ENCODE measurements at places on chromosomes 4 and X.

DNA sequence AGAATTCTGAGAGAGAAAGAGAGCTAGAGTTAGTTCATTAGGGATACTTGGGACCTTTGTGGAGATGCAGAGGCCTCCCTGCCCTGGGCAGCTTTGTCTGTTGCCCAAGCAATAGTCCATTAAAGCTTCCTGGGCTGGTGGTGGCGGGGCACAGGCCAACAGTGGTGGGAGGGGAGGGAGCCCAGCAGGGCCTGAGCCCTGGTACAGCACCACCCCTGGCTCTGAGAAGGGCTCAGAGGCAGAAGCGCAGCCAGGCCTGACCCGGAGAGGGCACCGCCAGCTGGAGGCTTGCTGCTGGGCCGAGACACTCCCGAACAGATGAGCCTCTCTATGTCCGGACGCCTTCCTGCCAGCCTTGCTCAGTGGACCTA lies 65.3 kb downstream of the EFNB1 start:
- no peak for ATAC-seq

DNA sequence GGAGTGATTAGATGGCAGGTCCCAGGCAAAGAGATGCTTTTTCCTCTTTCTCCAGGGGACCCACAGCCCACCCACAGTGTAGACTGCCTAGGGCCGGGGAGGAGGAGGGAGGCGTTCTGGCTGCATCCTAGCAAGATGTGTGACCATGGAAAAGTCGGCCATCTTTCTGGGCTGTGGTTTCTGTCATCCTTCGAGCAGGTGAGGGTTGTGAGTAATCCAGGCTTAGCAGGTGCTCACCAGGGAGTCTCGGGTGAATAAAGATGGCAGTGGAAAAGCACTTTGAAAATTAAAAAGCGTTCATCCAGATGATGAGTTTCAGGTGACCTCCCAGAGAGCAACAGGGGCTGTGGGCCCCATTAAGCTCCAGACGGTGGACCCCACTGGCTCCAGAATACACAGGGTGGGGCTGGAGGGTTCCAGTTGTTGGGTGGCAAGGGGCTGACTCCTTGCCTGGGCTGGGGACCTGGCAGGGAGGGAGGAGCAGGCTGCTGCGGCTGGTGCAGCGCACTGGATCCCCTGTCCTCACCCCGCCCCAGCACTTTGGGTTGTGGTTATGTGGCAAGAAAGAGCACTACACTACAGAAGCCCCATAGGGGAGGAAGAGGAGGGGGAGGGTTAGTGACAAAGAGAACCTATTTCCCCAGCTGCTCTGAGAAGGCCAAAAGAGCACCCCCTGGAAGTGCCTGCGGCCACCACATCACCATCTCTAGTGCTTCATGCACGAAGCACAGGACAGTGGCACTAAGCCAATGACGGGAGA lies 23.7 kb downstream of the ELF4 start:
- peak; percentile 50 for ATAC-seq

DNA sequence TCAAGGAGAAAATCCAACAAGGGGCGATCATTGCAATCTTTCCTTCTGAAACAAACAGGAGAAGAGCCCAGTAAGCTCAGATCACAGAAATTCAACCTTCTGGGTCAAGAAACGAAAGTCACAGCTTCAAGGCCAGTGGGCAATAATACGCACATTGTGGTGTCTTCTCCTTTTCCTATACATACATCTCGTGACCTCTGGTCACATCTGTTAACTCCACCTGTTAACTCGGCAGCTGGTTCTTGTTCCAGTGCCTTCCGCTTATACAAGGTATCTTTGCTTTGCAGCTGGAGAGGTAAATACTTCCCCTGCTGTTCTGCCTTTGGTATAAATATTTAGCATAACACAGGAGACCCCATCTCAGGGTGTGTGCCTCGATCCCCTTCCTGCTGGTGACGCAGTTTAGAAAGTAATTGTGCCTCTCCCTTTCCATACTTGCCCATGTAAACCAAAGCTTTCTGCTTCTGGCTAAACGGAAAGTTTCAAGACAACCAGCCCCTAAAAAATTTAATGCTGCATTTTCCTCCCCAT lies 45.0 kb downstream of the CCDC149 start:
- no peak for ATAC-seq

DNA sequence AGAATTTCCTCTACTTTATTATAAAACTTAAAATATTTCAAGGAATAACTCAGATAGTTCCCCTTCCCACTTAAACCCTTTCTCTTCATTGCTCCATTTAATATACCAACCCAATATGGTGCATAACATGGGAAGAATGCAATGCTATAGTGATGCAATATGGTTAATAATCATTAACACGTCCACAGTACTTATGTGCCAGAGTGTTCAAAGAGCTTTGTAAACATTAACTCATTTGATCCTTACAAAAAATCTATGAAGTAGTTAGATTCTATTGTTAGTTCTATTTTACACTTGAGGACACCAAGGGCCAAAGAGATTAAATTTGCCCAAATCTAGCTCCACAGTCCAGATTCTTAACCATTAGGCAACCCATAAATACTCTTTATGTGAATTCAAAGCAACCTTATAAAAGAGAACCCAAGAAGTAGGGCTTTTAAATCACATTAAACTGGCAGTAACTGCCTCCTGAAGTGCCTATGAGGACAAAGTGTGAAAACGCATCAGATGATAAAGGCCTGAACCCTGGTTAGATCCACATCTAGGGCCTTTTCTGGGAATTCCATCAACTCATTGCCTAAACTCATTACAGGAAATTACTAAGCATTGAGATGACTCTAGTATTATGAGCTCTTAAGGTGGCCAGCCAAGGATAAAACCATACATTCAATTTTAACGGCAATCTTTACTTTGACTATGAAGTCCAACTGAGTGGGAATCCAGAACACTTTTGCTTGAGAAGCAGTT lies 94.3 kb downstream of the AREG start:
- no peak for ATAC-seq

- peak; percentile 25 for ATAC-seq
Measured at GRCh38 chr4:177051473-177052060, 258.1 kb upstream of the NEIL3 start.

- no peak for ATAC-seq
Measured at GRCh38 chr4:184959786-184960185, 58.5 kb upstream of the HELT start.

GRCh38 chr4:39931441-39931901 lies 46.2 kb downstream of the PDS5A start:
- ATAC-seq: peak; percentile 76

DNA sequence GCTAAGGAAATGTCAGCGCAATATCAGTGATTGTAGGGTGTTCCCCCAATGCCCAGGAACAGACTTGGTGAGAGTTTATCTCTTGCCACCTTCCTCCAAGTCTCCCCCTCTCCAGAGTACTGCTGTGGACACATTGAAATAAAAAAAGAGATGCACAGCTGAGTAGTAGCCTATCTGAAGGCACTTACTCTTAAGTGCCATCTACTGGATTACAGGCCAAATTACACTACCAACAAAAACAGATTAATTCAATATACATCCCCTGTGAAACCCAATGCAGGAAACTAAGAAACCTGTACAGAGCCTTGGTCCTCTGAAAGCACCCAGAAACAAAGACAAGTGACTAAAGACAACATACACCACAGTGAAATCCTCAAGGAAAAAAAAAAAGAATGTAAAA lies 460.3 kb downstream of the ZIC3 start:
- ATAC-seq: no peak

GRCh38 chrX:41333744-41334362 lies at the start of gene DDX3X:
DDX3X (plus strand) TSS chrX:41334162; CDS start chrX:41334253, 91 bp downstream.
- peak; percentile 66 for ATAC-seq

Measured in activated CD4-positive, CD25-positive, alpha-beta regulatory T cell treated with anti-CD3 and anti-CD28 coated beads, Interleukin-2, amount 50 U/mL, for 24 hours (primary cell).